ENCODE measurements at places on chromosomes 12 and 14.

DNA sequence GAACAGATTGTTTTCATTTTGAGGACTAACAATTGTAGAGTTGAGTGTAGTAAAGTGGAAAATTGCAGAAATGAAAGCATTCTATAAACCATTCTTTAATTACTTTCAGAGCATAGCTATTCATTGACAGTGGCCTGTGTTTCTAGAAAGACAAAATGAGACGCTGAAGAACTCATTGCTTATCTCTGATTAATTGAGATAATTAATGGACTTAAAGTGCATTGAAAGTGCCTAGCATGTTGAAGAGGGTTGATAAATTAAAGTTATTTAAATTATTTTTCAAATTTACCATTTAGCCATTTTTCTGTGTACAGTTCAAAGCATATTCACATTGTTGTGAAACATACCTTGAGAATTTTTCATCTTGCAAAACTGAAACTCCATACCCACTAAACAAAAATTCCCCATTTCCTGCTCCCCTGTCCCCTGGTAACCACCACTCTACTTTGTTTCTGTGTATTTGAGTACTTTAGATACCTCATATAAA lies 57.4 kb downstream of the DAAM1 start:
- no peak for DNase-seq

DNA sequence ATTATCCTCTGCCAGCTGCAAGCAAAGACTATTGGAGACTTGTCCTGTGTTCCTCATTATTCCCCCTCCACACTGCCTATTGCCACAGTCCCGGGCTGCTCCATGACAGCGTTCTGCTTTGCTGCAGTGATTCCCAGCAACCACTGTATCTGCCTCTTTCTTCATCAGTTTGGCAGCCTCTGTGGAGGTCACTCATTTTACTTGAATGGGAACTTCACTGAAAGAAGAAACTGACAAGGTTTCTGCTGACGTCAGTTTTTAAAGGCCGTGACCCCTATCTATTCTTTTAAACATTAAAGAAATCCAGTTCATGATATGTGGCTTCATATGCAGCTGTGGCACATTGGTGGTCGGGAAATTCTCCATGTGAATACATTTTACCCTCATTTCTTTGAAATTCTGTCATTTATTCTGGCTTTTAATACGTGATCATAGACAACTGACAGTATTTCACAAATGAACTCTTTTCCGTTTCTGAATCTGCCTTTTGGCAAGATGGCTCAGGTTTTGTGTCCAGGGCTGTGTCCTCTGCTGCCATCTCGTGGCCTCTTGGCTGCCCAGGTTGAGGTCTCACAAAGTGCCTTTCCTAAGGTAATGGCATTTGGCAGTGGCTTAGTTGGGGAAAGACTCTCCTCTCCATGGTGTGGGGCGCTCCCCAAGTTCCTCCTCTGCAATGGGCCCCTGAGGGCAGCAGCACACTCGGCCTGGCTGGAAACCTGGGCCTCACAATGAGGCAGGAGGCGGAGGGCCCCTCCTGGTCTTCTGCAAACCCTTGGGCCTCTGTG lies 5.8 kb downstream of the TMEM253 start:
- peak; percentile 69 for DNase-seq

- no peak for DNase-seq
Observed at GRCh38 chr12:113292091-113292490, 42.8 kb downstream of the SLC8B1 start.

DNA sequence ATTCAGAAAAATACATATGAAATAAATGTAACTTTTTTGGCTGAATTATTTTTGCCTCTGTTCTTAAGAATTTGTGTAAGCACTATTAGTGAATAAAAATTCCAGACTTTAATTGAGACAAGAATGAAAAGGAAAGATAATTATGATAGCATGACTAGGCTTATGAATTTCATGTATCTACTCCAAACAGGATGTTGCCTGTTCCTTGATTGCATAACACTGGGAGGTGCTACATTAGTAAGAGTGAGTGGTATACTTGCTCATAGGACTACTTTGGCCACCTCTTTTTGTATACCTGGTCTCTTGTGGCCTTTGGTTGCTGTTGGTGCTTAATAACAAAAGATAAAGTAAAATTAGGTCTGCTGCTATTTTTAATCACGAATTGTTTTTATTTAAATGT lies 112.8 kb downstream of the NAV3 start:
- no peak for DNase-seq

DNA sequence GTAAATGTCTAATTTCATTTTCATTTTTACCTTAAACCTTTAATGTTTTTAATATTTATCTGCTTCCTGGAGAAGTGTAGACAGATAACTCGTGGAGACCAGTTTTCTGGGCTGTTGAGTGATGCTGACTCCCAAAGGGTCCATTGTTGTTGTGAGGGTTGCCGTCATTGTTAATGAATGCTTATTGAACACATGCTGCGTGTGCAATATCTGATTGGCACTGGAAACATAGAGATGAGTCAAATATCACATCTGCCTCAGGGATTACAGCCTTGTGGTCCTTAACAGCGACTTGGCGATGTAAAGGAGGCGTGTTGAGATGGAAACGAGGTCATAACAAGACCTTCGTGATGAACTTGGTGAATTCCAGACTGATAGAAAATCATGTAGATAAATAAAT lies 85.9 kb downstream of the FBXW8 start:
- DNase-seq = no peak

DNA sequence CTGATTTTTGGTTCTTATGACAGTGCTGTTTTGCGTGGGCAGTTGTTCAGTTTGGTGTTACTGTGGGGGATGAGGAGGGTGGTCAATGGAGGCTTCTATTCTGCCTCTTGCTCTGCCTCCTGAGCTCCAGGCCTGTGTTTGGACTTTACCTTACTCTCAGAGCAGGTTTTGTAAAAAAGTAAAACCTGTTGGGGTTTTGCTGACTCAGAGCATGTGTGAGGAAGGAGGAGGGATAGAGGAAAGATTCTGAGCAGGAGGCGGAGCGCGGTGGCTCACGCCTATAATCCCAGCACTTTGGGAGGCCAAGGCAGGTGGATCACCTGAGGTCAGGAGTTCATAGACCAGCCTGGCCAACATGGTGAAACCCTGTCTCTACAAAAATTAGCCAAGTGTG lies 6.7 kb downstream of the A2ML1 start:
- DNase-seq = no peak

DNA sequence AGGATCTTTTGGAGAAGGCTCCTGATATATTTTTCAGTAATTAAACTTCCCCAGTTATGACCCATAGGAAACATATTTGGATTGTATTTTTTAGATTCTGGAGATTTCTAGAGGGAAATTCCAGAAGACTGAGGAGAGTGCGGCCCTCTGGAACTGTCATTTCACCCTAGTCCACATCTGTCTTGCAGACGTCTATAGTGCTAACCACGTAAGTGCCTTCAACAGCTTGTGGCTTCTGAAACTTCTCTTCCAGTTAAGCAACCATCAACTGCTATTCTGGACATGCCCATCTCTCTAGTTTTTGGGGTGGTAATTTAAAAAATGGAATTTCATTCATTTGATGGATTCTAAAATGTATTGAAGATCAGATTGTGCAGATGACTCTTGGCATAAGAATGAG lies 1098.8 kb downstream of the TMEM121 start:
- no peak for DNase-seq

DNA sequence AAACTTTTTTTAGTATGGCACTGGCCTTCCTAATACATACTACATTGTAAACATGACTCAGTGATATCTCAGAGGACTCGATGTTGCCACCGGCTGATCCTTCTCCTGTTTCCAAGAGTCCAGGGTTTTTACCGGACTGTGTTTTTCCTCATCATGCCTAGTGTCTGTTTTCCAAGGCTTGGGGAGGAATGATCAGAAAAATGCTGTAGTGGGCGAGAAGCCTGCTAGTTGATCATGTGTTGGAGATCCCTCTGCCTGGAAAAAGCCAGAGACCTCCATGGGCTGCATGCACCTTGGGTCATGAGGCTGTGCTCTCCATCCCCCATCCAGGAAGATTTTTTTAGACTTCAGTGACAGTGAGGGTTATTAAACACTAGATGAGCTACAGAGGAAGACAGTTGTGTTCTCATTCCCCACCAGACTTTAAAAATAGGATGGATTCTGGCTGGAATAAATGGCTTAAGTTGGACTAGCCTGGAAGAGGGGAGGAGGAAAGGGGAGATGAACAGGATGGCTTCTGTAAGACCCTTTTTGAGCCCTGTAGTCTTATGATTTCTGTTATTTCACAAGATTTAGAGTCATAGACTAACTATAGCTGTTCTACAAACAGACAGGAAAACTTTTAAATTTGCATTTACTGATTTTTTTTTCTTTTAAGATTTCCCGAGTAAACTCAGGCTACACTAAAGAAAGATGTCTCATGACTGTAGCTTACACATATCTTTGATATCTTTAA lies 145.7 kb downstream of the SAMD4A start:
- DNase-seq = no peak

Measured in NCI-H187 (cell line).